ENCODE measurements at places on chromosomes 5 and 9.

DNA sequence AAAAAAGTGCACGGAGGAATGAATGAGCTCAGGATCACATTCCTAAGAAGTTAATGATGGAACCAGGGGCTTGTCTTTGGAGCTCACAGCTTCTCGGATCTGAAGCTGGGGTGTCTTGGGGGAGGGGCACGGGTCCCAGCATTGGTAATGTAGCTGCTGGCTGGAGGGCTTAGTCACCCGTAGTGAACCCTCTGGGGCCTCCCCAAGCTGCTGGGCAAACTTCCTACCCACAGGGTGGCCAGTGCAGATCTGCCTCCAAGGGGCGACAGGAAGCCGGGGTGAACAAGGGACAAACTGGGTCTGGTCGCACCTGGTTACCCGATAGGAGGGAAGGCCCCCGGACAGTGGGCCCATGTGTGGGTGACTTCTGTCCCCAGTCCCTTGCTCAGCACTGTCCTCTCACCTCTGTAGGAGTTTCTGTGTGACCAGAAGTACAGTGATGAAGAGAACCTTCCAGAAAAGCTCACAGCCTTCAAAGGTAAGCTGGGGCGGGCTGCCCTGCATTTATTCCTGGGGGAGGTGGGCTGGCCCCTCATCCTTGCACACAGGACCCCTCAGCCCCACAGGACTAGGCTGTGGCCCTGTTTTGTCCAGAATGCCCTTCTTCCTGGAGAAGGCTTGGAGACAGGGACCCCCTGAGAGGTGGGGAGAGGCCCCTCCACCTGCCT, 14.1 kb upstream of the NUP214 start:
- peaks cover 2% of the 10 kb centered on the region for H3K36me3 ChIP-seq
- H3K27ac ChIP-seq: no peak overlapping the region
- no peak overlapping the region for H3K4me3 ChIP-seq
- H3K27me3 ChIP-seq: no peaks in the 10 kb centered on the region
- peaks cover 22% of the 10 kb centered on the region for H3K4me1 ChIP-seq

DNA sequence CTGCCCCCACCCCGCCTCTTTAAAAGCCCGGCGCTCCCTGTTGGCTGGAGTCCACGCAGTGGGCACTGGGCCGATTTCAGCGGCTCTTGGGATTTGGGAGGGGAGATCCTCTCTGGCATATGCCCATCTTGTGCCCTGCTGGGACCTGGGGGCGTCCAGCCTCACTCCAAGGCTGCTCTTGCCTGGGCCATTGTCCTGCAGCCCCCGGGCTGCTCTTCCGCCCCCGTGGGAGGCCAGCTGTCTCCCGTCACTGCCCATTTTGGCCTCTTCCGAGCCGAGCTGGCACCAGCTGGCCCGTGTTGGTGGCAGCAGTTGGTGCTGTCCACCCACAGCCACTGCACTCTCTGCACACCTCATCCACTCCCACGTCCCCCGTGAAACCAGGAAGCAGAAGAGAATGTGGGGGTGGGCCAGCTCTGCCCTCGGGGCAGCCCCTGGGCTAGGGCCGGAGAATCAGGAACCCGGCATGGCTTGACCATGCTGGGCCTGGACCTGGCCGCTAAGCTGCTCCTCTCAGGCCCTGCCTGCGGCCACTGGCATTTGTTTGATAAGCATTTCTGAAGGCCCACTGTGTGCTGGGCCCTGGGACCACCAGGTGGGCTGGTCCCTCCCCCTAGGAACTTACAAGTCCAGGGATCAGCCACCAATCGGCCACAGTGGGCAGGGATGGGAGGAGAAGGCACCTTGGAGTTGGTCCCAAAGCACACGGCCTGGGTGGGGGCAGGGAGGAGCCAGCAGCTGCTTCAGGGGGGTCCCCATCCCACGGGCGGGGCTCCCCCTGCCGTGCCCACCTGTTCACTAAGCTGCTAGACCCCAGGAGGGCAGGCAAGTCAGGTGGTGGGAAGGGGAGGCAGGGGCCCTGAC, 2.2 kb downstream of the C8G start:
- DNase-seq: no peak
- H3K27me3 ChIP-seq: no peaks in the 10 kb centered on the region
- H3K4me3 ChIP-seq: no peak overlapping the region
- peaks cover 11% of the 10 kb centered on the region for H3K4me1 ChIP-seq
- no peak overlapping the region for H3K27ac ChIP-seq

GRCh38 chr5:82073179-82073578, 101.4 kb downstream of the ATG10 start:
- H3K36me3 ChIP-seq: no peaks in the 10 kb centered on the region
- H3K27me3 ChIP-seq: no peaks in the 10 kb centered on the region
- peaks cover 9% of the 10 kb centered on the region for H3K4me1 ChIP-seq
- no peak overlapping the region for H3K4me3 ChIP-seq

DNA sequence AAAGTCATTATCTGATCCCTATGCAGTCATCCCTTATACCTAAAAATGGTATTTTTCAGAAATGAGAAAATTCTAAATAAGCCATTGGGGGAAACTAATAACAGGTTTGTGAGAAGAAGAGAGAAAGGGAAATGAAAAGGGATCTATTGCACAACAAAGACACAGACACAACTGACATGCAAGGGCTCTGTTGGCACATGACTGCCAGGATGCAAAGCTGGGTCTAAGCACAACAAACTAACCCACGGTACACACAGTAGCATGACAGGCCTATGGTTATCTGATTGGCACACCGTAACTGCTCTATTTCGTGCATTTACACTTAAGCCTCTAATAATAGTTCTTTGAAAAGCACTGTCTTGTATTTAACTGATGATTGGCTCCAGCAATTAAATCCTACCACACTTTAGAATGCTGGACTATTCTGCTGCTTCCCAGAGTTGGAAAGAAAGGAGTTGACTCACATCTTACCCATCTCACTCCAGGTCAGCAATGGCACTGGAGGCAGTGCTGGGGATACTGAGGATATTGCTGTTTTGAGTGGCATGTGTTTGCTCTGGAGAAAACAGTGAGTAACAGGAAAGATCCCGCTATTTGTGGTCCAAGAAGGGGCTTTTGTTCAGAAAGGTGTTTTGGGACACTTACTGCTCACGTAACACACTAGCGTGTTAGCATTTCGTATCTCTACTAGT, 328.3 kb downstream of the GLIS3 start:
- no peaks in the 10 kb centered on the region for H3K4me1 ChIP-seq
- H3K27ac ChIP-seq: no peak overlapping the region
- H3K4me3 ChIP-seq: no peak overlapping the region
- H3K27me3 ChIP-seq: no peaks in the 10 kb centered on the region
- no peak for DNase-seq
- H3K36me3 ChIP-seq: no peaks in the 10 kb centered on the region

DNA sequence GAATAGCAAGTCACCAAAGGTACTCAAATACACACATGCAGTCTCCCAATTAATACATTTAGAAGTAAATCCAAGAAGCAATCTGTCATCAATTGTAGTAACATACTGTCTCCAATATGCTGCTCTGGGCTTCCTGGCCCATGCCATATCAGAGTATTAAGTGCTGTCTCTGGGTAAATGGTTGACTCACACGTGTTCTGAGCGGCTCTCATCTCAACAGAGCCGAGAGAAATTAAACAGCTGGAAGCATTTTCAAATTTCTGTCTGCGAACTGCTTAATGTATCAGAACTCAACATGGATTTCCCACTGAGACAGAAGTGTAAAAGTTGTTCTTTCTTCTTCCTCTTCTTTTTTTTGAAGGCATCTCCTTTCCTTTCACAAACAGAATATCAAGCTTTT, 247.3 kb upstream of the TAS2R1 start:
- H3K4me1 ChIP-seq: peaks cover 3% of the 10 kb centered on the region
- DNase-seq: no peak

DNA sequence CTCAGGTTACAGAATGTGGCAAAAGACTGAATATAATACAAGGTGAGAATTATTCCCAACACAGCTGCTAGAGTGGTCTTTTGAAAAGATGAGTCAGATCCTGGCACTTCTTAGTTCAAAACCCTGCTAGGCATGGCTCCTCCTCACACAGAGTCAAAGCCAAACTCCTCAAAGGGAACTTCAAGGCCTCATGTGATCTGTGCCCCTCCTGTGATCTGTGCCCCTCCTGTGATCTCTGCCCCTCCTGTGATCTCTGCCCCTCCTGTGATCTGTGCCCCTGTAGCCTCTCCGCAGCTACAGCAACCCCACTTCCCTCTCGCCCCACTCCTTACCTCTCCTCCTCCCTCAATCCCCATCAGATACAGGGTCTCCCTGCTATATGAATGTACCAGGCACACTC, 525.5 kb upstream of the CCNG1 start:
- no peak overlapping the region for H3K27ac ChIP-seq
- no peaks in the 10 kb centered on the region for H3K4me1 ChIP-seq
- no peaks in the 10 kb centered on the region for H3K27me3 ChIP-seq
- no peak for DNase-seq

- DNase-seq: no peak
- H3K4me1 ChIP-seq: peaks cover 9% of the 10 kb centered on the region
- no peaks in the 10 kb centered on the region for H3K27me3 ChIP-seq
- no peak overlapping the region for H3K27ac ChIP-seq
- no peak overlapping the region for H3K4me3 ChIP-seq
Observed at GRCh38 chr5:123558762-123559433, 46.9 kb downstream of the CSNK1G3 start.

Data from osteocyte (in vitro differentiated cells).